ENCODE measurements at places on chromosomes 7 and 10.

DNA sequence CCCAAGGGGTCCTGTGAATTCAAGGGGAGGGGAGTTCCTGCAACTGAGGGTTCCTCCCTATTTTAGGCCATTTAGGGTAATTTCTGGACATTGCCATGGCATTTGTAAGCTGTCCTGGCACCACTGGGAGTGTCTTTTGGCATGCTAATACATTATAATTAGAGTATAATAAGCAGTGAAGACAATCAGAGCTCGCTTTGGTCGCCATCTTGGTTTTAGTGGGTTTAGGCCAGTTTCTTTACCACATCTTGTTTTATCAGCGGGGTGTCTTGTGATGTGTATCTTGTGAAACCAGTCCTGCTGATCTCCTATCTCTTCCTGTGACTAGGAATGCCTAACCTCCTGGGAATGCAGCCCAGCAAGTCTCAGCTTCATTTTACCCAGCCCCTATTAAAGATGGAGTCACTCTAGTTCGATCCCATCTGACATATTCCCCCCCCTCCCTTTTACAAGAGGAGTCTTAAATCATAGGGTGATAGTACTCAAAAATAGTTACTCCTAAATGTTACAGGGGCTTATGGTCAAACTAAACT lies 43.2 kb downstream of the SVOPL start:
- DNase-seq = no peak

DNA sequence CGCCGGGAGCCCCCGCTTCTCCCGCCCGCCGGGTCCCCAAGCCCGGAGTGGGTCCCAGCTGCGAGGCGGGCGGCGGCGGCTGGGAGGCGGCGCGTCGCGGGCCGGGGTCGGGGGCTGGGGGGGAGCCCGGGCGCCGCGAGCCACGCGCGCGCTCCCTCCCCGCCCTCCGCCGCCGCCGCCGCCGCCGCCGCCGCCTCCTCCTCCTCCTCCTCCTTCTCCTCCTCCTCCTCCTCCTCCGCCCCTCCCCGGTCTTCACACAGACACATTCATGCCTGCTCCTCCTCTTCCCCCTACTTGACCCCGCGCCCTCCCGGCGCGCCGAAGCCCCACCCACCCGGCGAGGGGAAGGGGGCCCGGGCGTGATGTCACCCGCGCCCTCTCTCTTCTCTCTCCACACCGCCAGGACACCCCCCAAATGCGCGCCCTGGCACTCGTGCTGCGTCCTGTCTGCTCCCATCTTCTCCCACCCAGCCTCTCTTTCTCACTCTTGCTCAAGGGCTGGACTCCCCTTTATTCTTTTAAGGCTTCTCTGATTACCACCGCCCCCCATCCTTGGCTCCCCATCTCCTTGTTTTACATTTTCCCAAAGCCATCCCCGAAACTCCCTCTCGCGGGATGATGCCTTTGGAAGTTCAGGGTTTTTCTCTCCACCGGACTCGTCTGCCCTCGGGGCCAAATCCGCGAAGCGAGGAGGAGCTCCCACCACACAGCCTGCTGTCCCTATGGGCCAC lies 967 bp upstream of the GLI3 start:
- no peak for DNase-seq

DNA sequence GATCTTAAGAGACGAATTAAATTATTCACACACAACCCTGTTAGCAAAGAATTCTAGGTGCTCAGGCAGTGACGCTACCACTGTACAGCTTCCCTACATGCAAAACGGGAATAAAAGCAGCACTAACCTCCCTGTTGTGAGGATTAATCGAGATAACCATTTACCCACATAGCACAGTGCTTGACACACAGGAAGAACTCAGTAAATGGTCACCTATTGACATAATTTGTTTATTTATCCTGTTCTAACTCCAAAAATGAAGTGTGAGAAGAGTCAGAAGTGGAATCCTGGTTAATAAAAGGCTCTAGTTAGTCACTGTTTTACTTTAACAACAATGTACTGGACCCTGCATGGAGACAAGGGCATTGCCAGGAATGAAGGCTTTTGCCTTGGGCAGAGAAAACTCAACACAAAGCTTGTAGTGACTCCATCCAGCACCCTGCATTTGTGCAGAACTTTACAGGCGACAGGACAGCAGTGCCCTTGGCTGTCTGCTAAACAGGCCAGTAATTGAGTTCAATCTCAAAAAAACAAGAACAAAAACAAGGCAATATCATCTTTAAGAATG lies 103.8 kb downstream of the SORBS1 start:
- DNase-seq = no peak

DNA sequence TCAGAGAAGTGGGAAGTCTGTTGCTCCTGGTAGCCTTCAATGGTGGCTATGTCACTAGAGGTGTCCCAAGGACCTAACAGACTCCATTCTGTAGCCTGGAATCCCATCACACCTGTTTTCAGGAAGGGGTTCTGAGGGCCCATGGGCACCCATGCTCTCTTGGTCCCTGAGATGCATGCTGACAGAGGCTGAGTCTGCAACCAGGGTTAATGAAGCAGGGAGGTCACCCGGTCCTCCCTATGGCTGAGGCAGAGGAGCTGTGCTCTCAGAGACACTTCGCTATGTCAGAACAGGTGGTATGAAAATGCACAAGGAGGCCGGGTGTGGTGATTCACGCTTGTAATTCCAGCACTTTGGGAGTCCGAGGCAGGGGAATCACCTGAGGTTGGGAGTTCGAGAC lies 452.1 kb downstream of the TCERG1L start:
- DNase-seq = no peak

DNA sequence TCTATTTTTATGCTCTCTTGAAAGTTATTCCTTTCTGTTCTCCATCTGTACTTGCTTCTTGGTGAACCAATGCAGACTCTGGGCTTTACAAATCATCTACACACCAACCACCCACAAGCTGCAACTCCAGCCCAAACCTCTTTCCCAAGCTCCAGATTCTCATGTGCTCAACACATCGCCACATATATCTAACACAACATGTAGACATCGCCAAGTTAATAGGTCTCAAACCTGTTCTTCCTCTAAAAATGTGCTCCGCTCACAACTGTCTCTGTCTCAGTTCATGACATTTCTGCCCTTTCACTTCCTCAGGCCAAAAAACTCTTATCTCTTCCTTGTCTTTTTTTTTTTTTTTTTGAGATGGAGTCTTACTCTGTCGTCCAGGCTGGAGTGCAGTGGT lies 95.7 kb upstream of the EEPD1 start:
- no peak for DNase-seq

DNA sequence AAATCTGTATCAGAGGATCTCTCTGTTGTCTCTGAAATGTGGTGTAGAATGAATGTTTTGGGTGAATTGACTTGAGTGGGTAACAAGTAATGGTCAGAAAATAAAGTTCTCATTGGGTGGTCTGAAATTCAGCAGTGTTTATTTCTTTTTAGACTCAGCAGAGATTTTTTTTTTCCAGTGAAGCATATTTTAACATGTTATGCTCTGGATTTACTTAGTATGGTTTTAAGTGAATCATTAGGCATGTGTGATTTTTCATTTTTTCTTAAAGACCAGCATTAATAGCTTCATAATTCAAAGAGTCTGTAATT lies 63.5 kb downstream of the REEP3 start:
- DNase-seq = no peak

GRCh38 chr7:31019509-31019908 lies 32.6 kb upstream of the ADCYAP1R1 start:
- DNase-seq = no peak

- peak; percentile 74 for DNase-seq
Observed at GRCh38 chr7:363626-364025, 73.7 kb downstream of the FOXL3 start.
